ENCODE measurements at places on chromosomes 7 and 10.

DNA sequence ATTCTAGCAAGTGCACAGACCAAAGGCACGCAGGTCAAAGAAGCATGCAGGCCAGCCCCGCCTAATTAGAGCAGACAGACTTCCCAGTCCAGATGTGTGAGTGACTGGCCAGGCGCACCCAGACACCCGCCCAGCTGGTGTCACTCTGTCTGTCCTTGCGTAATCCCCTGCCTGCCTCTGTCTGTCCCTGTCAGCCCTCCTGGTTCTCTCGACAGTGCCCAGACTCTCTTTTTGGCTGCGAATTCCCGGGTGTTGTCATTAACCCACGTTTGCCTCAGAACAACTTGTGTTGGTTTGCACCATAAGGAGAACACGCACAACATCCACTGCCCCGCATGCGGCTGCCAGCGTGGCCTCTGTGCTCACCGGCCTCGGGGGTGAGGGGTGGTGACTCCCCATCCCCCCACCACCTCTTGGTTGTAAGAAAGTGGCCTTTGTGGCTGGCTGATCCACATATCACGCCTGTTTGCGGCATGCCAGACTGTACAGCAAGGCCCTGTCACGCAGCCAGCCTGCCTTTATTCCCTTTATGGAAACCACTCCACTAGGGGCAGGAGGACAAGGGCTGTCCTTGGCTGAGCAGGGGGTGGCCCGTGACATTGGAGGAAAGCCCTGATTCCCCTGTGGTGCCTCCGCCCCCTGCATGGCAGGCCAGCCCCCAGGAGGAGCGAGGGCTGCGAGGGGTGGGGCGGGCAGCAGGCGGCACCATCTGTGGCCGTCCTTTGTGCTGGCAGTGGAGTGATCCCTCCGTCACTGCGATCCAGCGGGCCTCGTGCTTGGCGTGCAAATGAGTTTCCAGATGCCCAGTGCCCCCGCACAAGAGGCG, 72.8 kb upstream of the PPIF start:
- DNase-seq: peak; percentile 70

DNA sequence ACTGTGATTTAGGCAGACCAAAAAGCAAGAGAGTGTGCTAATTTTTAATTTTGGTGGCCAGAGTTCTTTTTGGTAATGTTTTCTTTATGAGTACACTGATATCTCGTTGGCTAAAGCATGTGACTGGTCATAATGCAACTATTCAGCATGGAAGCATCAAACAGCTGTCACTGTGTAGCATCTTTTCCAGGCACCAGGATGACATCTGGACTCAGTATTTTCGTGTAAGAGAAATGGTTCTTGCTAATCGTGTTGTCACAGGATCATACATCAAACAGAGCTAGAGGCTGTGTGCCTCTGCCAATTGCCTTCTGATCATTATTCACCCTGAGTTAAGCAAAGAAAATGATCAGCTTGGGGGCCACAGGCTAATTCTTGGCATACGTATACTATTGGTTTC, 118.9 kb downstream of the SND1 start:
- DNase-seq: no peak

- no peak for DNase-seq
Observed at GRCh38 chr7:50943482-50943881, 160.8 kb upstream of the GRB10 start.

DNA sequence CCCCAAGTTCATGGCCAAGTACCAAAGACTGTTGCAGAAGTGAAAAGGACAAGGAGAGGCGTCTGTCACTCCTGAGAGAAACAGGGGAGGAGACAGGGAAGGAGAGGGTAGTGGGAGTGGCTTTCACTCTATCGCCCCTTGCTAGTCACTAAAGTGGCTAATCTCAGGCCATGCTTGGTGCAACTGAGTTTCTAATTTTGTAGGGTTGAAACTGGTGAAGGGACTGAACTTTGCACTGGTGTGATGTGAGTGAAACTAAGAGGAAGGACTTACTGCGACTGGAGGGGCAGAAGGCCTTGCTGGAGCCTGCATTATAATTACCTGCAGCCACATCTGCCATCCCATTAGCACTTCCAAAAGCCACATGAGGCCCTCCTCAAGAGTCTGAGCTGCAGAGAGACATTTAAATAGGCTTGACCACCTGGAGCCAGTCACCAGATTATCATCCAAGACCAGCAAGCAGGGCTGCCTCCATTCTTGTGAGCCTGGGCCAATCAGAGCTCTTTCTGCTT, 107.2 kb upstream of the EEPD1 start:
- DNase-seq: no peak

DNA sequence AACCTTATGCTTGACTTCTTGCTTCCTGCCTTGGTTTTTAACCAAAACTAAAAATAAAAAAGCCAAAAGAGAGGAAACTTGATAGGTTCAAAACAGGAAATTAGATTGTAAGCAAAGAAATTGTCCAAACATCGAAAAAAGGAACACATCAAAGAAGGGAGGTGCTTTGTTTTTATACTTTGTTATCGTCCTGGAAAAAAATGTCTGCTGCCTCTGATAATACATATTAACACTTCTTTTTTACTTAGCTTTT, 286.6 kb upstream of the C7orf33 start:
- peak; percentile 27 for DNase-seq

GRCh38 chr10:25508112-25508815, 333.5 kb downstream of the GPR158 start:
- no peak for DNase-seq

- DNase-seq: no peak
Observed at GRCh38 chr7:135300913-135301765, 67.5 kb downstream of the STRA8 start.

GRCh38 chr10:113853578-113854012, 287 bp downstream of the DCLRE1A start:
- no peak for DNase-seq

GRCh38 chr7:46003896-46004875, 83.1 kb upstream of the IGFBP3 start:
- DNase-seq: no peak

GRCh38 chr7:120395526-120396019, 122.6 kb downstream of the KCND2 start:
- DNase-seq: no peak

GRCh38 chr10:97494151-97494550, 4.1 kb downstream of the MMS19 start:
- DNase-seq: no peak
